ENCODE measurements at places on chromosomes 11 and 22.

GRCh38 chr11:76172583-76172982, 33.7 kb downstream of the WNT11 start:
- DNase-seq: no peak

- no peak for DNase-seq
These were observed 59.6 kb downstream of the MAPK1 start for GRCh38 chr22:21807544-21808529.

- no peak for DNase-seq
These were observed 3.0 kb downstream of the RASL10A start for GRCh38 chr22:29312218-29313125.

GRCh38 chr11:128723531-128723930, 29.7 kb downstream of the FLI1 start:
- no peak for DNase-seq

GRCh38 chr11:18066626-18067025, 20.6 kb upstream of the TPH1 start:
- no peak for DNase-seq

DNA sequence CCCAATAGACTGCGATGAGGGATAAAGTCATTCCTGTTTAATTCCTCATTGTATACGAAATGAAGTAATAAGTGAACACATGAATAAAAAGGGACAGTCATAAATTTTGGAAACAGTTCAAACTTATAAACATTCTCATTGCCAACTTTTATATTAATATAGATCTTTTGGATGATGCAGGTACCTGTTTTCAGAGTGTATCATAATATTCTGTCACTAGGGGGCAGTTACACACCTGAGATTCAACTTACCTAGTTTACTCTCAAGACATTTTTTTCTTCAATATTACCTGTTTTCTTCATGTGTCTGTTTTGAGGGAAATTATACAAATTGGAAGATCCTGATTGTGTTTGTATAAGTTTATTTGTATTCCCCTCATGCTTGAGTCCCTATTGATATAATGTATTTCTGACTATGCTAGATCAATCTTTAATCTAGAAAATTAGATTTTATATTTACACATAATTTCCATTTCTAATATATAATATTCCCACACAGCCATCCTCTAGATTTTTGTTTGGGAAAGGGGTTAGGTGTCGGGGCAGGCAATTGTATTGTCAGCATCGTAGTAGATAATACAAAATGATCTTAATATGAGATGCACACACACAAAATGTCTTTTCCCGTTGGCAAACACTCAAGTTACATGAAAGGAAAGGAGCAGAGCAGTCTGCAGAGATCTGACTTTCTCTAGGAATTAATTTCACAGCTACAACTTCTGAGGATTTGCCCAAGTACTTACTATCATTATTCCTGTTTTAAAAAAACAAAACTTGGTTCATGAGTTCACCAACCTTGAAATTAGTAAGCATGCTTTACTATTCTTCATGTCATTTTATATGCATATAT, 18.4 kb downstream of the FDX1 start:
- no peak for DNase-seq

- DNase-seq: no peak
These were observed 473.4 kb downstream of the METTL15 start for GRCh38 chr11:28581286-28582242.

- DNase-seq: no peak
These were observed 3.6 kb upstream of the LMO1 start for GRCh38 chr11:8267280-8267679.

DNA sequence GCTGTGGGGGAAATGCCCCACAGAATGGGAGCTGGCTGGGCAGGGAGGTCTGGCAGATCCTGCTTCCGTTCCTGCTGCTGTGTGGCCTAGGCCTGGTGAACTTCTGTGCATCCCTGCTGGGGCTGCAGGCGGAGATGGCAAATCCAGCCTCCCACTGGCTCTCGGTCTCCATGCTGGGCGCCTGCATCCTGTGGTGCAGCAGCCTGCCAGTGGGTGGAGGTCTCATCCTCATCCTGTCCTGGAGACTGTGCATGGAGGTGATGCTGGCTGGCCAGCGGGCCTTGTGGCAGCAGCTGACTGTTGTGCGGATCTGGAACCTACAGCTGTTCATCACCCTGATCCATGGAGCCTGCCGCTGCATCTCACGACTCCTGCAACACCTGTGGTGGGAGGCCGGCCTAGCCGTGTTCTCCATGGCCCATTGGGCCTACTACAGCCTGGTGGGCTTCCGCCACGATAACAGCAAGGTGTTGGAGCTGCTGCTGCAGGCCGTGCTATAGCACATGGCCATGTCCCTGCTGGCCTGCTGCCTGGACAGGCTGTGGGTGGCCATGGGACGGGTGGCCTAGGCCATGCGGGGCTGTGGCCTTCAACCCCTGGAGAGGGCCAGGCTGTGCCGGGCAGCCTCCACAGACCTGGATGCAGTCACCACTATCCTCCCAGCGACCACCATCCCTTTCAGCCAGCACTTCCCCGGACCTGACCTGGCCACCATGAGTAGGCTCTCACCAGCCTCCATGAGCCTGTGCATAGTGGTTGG, 8.8 kb upstream of the RPL3 start:
- no peak for DNase-seq

Data from central memory CD8-positive, alpha-beta T cell (primary cell).